ENCODE measurements at places on chromosomes 3 and 15.

- DNase-seq = no peak
Measured at GRCh38 chr3:8524656-8525399, 23.2 kb downstream of the LMCD1 start.

DNA sequence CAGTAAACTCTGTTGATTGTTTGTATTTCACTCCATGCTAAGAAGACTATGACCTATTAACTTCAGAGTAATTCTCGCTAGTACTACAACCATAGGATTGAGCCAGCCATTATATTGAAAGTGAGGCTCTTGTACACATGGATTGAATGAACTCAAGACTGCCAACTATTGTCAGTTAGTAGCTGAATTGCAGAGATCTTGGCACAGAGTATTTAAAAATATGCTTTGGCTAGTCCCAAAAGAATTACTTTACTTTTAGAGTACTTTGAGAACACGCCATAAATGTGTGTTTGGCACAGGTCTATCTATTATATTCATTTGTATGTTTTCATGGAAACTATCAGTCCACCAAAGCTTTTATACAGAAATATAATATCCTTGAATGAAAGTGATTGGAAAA, 226.7 kb upstream of the DCBLD2 start:
- no peak for DNase-seq

- DNase-seq = no peak
Measured at GRCh38 chr3:151062611-151063010, 22.9 kb upstream of the MED12L start.

- no peak for DNase-seq
Measured at GRCh38 chr15:27017168-27017809, 46.3 kb downstream of the GABRG3 start.

DNA sequence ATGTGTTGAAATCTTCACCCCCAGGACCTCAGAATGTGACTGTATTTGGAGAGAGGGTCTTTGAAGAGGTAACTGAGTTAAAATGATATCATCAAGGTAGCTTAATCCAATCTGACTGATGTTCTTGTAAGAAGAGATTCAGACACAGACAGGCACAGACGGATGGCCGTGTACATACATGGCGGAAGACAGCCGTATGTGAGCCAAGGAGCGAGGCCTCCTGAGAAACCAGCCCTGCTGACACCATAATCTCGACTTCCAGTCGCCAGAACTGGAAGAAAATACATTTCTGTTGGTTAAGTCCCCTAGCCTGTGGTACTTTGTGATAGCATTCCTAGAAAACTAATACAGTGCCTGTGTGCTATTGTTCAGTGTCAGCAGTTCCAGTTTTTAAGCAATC, 73.6 kb downstream of the APBA2 start:
- DNase-seq = peak; percentile 86

DNA sequence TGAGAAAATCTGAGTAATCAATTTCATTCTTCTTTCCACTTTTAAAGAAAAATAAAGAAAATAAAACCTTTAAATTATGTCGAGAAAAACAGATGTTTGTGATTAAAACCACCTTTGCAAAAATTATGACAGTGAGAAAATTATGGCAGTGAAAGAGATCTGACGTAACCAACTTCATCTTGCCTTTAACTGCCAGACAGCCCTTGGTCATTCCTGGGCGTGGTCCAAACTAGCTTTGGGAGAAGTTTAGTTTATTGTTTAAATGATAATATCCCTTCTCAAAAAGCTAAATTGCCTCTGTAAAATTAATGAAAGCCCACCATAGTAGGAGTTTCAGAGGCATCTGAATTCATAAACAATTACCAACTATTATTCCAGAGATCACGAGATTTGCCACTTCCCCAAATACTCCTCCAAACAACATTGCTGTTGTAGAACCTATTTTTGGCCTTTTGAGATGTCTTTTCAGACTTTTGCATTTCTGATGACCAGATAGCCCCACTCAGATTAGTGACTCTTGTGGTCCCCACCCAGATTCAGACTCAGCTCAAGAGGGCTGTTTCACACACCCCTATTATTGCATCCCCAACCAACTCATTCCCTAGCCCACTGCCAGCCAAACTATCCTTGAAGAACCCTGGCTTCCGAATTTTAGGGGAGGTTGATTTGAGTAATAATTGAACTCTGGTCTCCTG, 664.4 kb upstream of the CBLB start:
- DNase-seq = no peak
